Activated CD4-positive, alpha-beta T cell treated with anti-CD3 and anti-CD28 coated beads for 36 hours (primary cell): ENCODE measurements at places on chromosomes 7 and 10. TPM values are rescaled to one million over a fixed set of nuclear protein-coding genes. Genes with fewer than 3 reads are reported as not detected.

The SPDYE2 gene
- not detected for total RNA-seq

The CLRN3 gene
- not detected for total RNA-seq

The POLR2J2 gene
- total RNA-seq, result 20.0 TPM

DNA sequence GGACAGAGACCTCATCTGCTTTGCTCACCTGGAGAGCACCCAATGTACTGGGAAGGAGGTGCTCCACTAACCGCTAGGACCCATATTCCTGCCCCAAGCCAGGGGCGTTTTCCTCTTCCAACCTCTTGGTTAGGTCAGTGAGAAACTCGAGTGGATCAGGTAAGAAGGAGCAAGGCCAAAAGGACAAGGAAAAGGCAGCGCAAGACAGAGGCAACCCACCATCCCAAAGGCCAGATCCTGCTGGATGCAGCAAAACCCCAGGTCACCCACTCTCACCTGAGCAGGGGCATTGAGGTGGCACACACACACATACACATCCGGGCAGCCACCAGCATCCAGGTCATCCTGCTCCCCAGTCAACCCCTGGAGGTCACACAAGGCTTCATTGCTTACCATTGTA is 105.1 kb downstream of the GRID1 start:
- H3K27ac ChIP-seq, result no peak overlapping the region
- DNase-seq, result no peak
- H3K27me3 ChIP-seq, result peaks cover 27% of the 10 kb centered on the region
- H3K36me3 ChIP-seq, result no peaks in the 10 kb centered on the region

GRCh38 chr10:47182934-47183703 is 116.9 kb upstream of the GDF10 start:
- H3K27me3 ChIP-seq, result no peaks in the 10 kb centered on the region
- H3K27ac ChIP-seq, result no peak overlapping the region
- no peak overlapping the region for H3K4me3 ChIP-seq
- DNase-seq, result no peak

- H3K27me3 ChIP-seq, result peaks cover 10% of the 10 kb centered on the region
- no peak overlapping the region for H3K4me3 ChIP-seq
- DNase-seq, result no peak
These were observed 490.8 kb downstream of the TNS3 start for GRCh38 chr7:47091141-47091540.
